ENCODE measurements at places on chromosomes 11 and 22.

GRCh38 chr22:43953988-43954785, 1.1 kb upstream of the SAMM50 start:
- DNase-seq = no peak

- DNase-seq = no peak
Measured at GRCh38 chr11:77178150-77178549, 50.1 kb downstream of the MYO7A start.

DNA sequence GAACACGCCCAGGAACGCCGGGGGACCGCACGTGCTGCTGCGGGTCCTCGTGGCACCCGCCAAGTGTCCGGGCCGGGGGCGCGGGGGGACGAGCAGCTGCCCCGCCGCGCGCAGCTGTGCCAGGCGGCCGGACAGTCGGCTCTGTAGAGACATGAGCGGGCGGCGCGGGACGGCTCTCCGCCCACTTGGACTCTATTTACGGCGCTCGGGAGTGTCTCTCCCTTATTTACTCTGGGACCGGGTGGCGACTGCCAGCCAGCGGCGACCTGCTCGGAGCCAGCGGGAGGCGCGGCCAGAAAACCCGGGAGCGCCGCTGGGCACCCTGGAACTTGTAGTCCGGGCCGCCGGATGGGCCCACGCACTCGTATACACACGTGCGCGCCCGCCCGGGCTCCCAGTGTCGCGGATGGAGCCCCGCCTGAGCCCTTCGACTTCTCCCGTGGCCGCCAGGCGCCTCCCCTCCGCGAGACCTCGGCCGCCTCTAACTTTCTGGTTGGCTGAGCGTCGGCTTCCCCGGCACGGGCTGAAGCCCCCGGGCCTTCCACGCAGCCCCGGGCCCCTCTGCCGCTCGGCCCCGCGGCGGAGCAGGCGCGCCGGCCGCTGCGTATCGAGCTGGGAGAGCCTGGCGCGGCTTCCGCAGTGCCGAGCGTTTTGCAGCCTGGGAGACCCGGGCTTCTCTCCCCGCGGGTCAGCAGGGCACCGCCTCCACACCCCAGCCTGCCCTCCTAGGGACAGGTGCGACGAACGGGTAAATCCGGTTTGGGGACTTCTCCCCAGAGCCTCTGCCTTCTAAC, at the start of gene MACROD1:
TSS of gene MACROD1 (minus strand) at position 272 of the 794 bp plus-strand sequence. CDS start at position 153, 119 bp downstream.
- DNase-seq = peak; percentile 57

DNA sequence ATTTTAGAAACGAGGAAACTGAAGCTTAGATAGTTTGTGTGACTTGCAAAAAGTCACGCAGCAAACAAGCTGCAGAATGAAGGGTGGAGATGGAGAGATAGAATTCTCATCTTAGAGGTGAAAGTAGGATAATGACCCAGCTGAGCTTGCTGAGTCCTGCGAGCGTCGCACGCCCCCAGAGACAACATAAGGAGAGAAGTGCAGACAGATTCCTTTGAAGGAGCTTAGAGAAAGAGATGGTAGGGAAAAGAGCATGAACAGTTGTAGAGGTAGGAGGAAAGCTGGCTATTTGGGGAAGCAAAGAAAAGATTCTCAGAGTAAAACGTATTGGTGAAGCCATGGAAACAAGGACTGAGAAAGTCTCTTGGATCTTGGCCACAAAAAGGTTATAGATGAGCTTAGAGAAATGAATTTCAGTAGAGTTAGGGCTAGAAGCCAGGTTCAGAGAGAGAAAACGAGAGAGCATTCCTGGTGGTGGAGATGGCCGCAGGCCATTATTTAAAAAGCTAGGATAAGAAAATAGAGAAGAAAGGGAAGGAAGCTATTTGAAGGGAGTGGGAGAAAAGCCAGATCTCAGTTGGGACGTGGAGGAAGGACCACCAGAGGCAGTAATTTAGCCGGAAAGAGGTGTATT, 44.8 kb downstream of the FAM83F start:
- no peak for DNase-seq

DNA sequence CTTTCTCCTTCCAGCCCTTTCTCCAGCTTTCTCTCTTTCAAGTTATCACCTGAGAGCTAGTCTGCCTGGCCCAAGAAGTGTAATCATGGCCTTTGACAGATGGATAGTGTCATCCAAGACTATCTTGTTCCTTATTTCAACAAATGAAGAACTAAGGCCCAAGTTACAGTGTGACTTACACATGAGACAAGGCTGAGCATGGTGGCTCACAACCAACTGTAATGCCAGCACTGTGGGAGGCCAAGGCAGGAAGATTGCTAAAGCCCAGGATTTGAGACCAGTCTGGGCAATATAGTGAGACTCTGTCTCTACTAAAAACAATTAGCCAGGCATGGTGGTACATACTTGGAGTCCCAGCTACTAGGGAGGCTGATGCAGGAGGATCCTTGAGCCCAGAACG, 3.7 kb upstream of the RANGAP1 start:
- DNase-seq = no peak

DNA sequence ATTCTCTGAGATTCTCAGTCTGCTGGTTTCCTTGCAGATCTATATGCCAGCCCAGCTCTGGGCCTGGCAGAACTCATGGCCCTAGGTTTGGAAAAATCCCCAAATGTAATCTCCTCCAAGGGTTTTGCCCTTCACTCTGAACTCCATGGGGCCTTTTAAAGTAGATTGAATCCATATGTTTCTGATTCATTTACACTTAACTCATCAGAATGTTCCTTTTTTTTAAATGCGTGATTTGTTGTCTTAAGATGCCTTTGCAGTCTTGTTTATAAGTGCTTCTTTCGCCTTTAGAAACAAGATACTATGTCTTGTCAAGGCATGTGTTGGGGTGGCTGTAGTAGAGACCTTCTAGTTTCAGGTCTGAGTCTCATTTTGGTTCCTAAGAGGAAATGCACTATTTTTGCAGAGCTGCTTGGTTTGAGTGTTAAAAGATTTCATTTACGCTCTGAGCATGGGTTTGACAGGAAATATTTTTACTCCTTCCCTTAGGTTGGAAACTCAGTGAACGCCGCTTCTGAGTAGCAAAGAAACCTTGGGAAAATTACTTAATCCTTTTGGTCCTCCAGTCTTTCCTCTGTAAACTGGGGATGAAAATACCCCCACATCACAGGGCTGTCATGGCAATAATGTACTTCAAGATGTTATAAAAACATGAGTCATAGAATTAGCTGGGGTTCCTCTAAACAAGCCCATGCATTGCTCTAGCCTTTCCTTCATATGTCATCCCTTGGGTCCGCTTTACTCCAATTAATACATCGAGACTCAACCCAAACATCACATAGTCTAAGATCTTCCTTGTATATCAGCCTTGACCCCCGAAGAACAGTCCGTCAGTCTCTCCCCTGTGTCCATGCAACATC, 83.5 kb downstream of the SNX19 start:
- DNase-seq = no peak

- no peak for DNase-seq
Measured at GRCh38 chr11:128343135-128343514, 244.2 kb downstream of the ETS1 start.

DNA sequence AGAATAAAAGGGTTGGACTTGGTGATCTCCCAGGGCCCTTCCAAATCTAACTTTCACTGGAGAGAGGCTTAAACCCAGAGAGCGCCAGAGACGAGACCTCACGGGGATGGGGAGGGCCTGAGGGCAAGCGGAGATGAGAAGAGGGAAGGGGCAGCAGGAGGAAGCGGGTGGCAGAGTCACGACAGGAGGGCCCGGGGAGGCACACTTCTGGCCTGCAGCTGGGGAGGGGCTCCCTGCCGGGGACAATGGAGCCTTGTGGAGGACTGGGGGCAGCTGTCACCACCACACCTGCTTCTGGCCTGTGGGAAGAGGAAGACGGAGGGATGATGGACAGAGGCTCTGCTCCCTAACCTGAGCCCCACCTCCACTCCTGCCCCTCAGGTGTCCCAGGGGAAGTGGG, 40.2 kb downstream of the PDE2A start:
- no peak for DNase-seq

DNA sequence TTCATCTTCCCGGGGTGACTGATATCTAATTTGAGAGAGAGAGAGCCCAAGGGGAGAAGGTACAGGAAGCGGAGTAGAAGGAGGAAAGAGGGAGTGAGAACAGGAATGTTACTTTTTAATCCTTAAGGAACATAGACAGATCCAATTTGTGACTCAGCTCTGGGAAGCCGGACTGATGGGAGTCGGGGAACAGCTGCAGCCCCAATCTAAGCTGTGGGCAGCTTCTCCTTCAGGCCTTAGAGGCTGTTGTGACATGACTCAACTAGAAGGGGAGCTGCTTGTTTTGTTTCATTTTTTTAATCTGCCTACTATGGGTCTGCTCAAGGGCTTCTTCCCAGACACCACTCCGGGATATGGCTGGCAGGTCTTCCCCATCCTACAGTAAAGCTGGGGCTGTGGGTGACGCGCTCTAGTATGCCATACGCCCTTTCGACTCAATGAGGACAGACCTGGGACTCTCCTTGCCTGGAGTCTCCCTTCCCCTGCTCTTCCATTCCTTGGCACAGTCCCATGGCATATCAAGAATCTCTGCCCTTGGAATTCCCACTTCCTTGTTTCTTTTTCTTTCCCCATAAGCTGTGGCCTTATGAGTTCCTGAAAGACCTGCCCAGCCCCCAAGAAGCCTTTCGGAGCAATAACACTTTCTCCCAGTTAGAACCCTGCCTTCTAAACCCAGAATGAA, 103.3 kb upstream of the AKIP1 start:
- peak; percentile 54 for DNase-seq

GRCh38 chr11:72378704-72379383, 55.5 kb downstream of the CLPB start:
- no peak for DNase-seq

GRCh38 chr22:19497245-19497644, 17.5 kb downstream of the CDC45 start:
- DNase-seq = no peak

DNA sequence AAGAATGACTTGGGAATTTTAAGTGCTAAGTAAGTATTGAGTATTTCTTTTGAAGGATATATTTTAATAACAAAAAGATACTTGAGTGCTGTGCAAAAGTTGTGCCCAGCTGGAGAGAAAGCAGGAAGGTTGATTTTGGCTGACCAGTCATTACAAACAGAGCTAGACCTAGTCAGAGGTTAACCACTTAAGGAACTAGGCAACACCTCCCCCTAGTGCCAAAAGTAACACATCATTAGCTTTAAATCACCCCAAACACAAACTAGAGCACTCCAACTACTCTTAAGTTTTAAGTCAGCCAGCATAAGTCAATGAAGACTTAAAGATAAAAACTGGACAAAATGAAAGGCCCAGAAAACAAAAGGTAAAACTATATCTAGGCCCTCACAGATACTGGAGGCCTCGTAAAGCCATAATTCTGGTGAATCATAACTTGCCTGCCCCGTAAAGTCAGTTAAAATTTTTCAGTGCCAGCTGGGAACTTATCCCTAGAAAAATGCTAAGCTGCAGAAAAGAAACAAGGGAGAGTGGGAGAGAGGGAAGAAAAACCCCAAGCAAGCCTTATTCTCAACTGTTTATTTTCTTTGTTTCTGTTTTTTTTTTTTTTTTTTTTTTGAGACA, 4.6 kb downstream of the TMEM9B start:
- DNase-seq = peak; percentile 53

- DNase-seq = no peak
Measured at GRCh38 chr22:50276143-50276542, 6.0 kb upstream of the MAPK11 start.

DNA sequence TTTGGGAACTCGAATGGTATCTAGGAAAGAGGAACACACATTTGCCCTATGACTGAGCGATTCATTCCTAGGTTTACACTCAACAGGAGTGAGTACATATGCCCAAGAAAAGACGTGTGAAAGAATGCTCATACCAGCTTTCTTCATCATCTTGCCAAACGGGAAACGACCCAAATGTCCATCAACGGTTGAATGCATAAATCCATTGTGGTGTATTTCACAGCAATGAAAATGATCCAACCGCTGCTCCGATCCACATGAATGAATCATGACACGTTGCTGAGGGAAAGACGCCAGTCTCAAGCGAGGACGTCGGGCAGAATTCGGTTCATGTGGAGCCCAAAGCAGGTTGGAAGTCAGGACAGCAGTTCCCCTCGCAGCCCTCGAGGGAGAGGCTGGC, 71.5 kb downstream of the CYTH4 start:
- no peak for DNase-seq

DNA sequence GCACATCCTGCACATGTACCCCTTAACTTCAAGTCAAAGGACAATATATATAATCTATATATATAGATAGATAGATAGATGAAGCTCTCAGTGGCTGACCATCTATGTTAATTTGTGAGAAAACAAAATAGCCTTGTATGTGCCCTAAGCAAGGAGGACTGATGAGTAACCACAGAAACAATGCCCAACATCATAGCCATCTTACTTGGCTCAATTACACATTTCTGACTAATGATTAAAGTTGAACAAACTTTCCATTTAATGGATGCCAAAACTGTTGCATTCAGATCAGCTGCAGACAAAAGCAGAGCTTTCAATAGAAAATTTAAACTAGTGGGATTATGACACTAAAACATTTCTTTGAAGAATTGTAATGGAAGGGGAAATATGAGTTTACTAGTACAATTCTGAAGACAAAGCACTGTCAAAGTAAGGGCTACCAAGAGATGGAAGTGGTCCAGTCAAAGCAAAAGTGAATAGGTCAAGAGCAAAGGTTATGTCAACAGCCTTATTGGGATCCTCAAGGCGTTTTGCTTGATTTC, 1188.2 kb upstream of the RAG2 start:
- peak; percentile 53 for DNase-seq

- DNase-seq = no peak
Measured at GRCh38 chr22:46666577-46667244, 46.5 kb downstream of the GRAMD4 start.

DNA sequence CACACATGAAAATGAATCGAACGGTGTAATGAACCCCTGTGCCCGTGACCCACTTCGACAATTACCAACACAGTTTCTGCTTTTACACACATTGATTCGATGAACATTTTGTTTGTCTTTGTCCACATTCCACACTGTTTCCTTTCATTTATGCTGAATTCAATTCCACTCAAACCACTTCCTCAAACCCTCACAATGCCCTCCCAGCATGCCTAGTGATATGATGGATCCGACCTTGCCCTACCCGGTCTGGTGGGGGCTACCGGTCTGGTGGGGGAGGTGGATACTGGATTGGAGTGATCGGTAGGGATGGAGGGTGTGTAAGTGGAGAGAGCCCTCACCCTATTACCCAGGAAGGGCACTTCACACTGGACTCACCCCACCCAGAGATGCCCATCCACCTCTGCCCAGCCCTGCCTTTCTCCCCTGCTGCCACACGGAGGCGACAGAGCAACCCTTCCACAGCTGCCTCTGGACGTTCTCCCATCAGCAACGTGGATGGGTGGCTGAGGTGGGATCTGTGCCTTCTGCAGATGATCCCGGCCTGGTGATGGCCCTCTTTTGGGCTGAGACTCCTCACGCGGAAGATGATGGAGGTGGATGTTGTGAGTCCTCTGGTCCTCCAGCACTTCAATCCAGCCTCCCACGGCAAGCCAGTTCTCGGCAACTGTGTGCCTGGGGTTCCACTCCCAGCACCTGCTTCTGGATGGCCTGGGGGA, 33.0 kb upstream of the P2RY2 start:
- DNase-seq = peak; percentile 46

GRCh38 chr22:50727678-50728522, 10.1 kb upstream of the ACR start:
- no peak for DNase-seq

GRCh38 chr11:76120513-76121101, 85.7 kb downstream of the WNT11 start:
- no peak for DNase-seq
